ENCODE measurements at places on chromosomes 2 and 18.

- no peak for DNase-seq
These were observed 132.4 kb upstream of the RAB6C start for GRCh38 chr2:129847043-129847442.

GRCh38 chr18:72128649-72129048 is 415.5 kb downstream of the CBLN2 start:
- DNase-seq, result no peak

- DNase-seq, result no peak
These were observed 25.5 kb upstream of the NFE2L2 start for GRCh38 chr2:177289824-177290628.

DNA sequence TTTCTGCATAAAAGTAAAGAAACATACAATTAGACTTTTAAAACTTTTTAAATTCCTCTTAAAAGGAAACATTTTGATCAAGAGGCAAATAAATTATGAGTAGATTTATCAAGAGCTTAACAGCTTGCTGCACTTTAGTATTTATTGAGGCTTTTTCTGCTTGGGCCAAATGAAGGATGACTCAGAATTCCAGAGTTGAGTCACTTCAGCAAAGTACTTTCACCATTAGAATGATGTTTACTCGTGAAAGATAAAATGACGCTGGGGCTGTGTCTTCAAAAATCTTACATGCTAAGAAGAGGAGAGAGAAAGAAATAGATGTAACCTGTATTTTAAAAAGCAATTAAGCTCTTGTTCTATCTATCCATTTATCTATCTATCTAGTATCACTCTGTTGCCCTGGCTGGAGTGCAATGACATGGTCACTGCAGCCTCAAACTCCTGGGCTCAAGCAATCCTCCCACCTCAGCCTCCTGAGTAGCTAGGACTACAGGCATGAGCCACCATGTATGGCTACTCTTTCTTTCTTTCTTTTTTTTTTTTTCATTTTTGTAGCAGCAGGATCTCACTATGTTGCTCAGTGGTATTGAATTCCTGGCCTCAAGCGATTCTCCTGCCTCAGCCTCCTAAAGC is 75.3 kb upstream of the RIOK3 start:
- DNase-seq, result peak; percentile 90

- no peak for DNase-seq
These were observed 59.3 kb downstream of the EPB41L3 start for GRCh38 chr18:5484526-5484925.

- DNase-seq, result no peak
These were observed 56.9 kb upstream of the LHCGR start for GRCh38 chr2:48812416-48812815.

GRCh38 chr2:12050396-12050795 is 304.0 kb downstream of the LPIN1 start:
- peak; percentile 74 for DNase-seq

- DNase-seq, result no peak
These were observed 87.4 kb upstream of the SP3 start for GRCh38 chr2:174052584-174052976.

DNA sequence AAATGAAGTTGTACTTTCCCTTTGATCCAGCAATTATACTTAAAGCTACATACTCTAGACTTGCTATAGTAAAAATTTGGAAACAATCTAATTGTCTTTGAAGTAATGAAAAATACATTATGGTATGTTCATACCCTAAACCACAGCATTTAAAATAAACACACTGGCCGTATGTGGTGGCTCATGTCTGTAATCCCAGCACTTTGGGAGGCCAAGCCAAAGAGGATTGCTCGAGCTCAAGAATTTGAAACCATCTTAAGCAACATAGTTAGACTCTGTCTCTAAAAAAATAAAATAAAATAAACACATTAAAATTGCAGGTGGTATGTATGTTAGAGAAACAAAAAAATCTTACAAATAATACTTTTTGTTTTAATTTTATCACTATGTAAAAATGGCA is 208.1 kb upstream of the KLHL14 start:
- peak; percentile 52 for DNase-seq

DNA sequence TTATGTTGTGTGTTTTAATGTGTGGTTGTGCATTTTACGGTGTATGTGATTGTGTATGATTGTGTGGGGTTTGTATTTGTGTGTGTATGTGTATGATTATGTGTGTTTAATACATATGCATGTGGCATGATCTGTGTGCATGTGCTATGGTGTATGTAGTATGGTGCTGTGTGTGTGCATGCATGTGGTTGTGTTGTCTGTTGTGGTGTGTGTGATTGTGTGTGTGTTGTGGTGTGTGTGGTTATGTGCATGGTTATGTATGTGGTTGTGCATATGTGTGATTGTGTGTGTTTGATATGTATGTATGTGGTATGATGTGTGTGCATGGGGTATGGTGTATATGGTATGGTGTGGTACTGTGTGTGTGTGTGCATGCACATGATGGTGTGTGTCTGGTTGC is 148.1 kb upstream of the AGAP1 start:
- DNase-seq, result no peak

DNA sequence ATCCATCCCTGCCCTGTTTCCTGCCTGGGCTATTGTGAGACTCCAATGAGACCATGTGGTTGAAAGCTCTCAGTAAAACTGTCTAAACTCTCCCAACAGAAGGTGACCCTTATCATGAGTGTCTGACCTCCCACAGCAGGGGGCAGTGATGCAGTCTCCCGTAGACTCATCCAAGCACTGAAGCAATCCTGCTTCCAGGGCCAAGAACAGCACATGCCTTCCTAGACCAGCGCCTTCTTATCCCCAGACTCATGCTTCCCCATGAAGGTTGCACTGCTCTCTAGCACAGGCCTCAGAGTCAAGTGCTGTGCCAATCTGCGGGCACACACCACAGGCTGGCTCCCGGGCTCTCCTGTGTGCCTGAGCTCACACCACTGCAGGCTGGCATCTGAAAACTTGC is 112.3 kb downstream of the TNS1 start:
- DNase-seq, result peak; percentile 96

DNA sequence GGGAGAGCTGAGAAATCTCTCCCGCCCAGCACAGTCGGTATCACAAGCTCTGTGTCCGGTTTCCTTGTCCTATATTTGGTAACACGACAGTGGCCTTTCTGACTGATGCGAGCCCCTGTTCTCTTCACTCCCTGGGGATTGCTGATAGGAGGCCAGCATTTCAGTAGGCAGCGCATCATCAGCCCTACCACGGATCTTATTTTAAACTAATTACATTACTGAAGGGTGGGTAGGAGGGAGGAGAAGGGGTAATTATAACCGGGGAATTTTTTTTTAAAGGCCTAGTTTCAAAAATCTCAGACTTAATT is 125.6 kb upstream of the LGALSL start:
- DNase-seq, result no peak

DNA sequence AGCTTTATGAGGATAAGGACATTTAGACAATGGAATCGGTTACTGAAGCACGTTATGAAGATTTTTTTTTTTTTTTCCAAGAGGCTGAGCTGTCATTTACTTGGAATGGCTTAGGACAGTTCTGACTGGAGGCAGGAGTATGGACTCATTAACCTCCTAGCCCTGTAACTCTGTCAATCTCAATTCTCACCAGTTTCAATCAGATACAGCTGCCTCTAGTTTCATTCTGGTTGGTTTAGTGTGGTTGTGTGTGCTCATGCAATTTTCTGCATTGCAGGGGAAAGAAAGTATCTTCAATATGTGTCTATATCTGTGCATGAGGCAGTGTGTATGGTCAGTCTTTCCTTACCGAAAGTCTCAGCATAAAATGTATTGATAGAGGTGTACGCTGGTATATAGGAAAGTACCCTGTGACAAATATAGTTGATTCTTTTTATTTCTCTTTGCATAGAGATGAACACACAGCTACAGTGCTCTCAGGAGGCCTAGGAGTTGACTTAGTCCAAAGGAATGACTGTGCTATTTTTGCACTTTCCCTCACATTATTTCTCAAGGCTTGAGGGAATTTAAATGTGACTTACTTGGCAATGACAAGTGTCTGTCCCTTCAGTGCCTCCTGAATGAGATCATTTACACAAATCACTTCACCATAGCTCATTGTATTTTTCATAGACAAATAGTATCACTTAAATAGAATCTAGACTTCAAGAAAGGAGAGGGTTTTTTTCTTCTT is 50.5 kb upstream of the GRB14 start:
- DNase-seq, result no peak

DNA sequence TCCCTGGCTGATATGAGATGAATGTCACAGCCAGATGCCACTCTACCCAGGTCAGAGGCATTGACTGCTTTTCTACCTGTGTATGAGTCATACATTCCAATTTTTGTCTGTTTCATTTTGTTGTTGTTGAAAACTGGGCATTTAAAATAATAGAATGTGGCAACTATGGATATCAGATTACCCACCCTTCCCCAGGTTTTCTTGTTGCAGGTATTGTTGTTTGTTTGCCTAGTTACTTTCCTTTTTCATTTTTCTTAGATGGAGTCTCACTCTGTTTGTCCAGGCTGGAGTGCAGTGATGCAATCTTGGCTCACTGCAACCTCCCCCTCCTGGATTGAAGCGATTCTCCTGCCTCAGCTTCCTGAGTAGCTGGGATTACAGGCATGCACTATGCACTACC is 70.2 kb downstream of the LRRC30 start:
- DNase-seq, result no peak

GRCh38 chr18:34805103-34805877 is 95.2 kb downstream of the DTNA start:
- no peak for DNase-seq

DNA sequence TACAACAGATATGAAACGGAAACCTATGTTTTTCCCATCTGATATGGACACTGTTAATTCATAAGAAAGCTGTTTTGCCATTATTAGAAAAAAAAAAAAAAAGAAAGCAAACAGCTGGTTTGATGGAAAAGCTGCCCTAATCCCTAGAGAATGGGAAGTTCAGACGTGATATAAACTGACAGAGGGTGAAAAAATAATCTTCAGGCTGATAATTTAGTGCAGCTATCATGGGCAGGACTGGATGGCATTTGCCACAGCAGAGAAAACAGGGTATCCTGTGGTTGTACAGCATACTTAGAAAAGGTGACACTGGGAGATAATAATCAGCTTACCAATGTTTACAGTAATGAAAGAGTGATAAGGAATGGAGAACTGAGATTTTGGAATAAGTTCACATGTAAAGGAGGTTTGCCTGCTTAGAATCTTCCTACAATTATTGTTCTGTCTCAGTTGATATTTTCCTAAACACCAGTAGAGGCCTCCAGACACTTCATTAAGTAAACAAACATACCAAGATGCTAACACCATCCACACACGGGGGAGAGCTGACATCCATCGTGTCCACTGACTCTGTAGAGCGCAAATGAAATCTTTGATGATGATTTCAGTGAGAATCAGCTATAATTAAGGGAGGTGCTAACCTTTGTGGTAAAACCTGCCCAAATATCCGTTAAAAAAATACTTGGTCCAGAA is 211.6 kb upstream of the MMADHC start:
- peak; percentile 19 for DNase-seq

DNA sequence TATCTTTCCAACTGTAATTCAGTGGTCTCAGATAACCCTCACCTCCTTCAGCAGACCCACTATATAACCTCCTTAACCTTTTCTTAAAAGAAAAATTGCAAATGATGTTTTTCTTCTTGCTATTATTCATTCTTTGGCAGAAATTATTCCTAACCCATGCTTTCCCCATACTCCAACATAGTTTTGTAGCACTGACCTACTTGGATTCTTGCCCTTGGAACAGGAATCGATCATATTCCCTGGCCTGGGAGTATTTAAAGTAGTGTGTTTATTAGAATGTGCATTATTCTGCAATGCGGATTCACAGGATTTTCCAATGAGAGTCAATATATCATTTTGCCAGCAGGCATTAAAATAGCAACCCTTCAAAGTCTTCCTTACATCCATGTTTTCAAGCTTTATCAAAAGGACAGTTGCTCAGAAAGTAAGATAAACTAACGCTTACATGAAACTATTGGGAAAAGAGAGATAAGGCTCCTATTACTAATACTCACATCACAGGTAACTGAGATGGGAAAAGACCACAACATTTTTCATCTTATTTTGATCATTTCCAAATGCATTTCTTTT is 37.4 kb downstream of the CHN1 start:
- no peak for DNase-seq

- DNase-seq, result no peak
These were observed 142.6 kb downstream of the INHBB start for GRCh38 chr2:120488531-120488930.

- DNase-seq, result peak; percentile 86
These were observed 26.6 kb downstream of the SPTBN1 start for GRCh38 chr2:54482715-54483114.

DNA sequence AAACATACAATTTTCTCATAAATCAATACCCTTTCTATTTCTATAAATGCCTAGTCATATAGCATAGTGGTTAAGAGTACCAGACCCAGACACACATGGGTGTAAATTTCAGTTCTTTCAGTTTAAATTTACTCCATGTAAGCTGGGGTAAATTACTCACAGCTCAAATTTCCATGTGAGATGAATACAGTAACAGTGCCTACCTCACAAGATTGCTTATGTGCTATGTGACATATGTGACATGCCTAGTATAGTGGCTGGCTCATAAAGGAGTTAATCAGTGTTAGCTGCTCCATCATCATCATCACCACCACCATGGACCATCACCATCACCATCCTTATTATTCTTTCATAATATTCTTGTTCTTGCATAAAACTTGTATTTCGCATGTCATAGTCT is 61.6 kb upstream of the CD302 start:
- DNase-seq, result no peak

- DNase-seq, result no peak
These were observed 144.4 kb downstream of the PTPRM start for GRCh38 chr18:7711495-7711894.

DNA sequence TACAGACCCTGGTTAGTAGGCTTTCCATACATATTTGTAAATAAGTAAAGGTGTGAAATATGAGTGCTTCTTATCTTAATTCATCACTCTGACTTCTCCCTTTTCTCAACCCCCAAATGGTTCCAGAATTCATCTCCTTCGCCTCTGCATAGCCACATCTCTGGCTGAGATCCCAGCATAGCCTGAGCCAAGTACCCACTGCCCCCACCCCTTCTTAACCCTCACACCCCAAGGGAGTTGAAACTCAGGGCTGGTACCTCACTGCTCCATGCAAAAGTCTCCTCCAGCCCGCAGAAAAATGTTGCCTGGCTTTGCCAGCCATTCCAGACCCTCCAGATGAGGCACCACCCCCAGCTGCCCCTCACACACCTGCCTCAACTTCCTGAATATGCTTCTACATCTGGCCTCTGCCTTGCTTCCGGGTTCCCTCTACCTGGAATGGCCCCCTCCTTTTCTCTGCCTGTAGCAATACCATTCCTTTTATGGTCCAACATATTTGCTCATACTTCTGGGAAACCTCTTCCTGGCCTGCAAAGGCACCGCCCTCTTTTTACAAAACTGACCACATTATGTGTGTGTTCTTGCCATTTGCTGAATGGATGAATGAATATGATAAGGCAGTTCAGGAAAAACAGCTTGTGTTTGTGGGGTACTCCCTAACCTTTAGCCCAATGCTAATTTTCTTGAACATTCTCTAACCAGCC is 112.8 kb downstream of the CELF4 start:
- DNase-seq, result no peak

DNA sequence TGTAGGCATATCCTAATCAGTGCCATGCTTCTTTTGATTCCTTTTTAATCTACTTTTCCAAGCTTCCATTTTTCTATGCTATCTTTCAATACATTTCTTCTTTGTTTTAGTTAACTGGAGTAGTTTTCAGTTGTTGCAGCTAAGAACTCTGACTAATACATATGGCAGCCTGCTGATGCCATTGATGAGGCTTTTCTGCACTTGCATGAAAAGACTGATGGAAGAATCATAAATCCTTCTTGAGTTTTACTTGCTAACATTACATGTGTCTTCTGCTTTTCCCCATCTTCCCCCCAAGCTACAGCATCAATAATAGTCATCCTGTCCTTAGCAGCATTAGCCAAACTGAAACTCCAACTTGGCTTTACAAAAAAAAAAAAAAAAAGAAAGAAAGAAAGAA is 203.3 kb downstream of the LRP1B start:
- DNase-seq, result peak; percentile 14
